NCI-H1930 (cell line): ENCODE measurements at places on chromosomes 1 and 21.

DNA sequence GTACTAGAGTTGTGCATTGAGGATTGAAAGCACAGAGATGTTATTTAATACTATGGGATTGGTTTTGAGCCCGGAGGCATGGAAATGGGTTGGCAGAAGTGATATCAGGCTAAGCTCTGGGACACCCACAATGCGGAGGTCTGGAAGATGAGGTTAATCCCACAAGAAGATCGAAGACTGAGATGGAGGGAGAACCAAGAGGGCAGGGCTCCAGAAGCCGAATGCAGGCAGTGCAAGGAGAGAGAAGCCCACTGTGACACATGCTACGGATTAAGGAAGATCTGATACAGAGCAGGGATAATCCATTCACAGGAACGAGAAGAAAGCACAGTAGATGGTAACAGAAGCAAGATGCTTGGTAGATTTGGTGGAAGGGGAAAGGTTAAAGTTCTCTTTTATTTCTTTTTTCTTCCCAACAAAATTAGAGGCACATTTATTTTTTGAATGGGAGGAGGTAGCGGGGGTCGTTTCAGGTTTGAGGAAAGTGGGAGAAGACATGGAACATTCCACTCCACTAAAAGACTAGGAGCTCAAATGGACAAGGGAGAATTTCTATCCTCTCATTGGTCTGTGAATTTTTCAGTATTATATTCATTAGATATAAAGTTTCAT, 113.2 kb downstream of the NCAM2 start:
- DNase-seq: no peak

- DNase-seq: no peak
Measured at GRCh38 chr1:110130989-110131388, 18.7 kb downstream of the UBL4B start.

GRCh38 chr21:32021319-32021994, 148.6 kb downstream of the HUNK start:
- DNase-seq: no peak

- DNase-seq: no peak
Measured at GRCh38 chr1:116708255-116708900, 40.8 kb upstream of the IGSF3 start.

DNA sequence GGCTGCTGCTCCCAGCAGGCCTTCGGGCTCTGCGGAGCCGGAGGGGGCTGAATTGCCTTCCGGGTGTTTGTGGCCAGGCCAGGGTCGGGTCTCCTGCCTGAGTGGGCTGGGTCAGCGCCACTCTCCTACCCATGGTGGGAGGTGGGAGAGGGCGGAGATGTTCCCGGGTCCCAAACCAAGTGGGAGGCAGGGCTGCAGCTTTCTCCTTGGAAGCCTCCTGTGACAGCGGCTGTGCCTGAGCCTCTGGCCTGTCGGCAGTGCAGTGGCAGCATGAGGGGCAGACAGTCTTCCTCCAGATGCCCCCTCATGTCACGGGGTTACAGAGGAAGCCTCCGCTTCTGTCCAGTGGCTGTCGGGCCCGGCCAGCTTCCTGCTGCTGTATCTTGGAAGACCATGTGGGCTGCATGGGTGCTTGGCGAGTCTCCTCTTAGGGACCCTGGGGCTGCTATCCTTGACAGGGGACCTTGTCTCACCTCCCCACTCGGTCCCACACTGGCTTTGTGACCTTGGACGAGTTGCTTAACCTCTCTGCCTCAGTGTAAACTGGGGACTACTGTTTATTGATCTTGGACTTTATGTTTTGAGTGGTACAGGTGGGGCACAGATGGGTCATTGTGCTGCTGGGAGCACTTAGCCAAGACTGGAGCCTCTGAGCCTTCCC, 4.3 kb downstream of the SKI start:
- DNase-seq: no peak

DNA sequence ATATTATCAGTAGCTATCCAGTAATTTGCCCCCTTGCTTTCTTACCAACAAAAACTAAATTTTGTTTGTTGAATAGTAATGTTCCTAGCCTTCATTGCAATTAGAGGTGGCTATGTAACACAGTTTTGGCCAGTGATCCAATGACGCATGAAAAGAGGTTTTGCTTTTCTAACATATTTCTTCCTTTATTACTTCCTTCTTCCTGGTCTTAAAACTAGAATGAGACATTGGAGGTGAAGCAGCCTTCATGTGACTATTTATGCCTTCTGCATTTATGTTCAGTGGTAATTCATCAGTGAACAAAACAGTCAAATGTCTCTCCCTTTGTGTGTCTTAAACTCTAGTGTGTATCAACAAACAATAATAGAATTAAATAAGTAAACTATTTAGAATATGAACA, 35.5 kb downstream of the LRIF1 start:
- no peak for DNase-seq

GRCh38 chr1:212256369-212256768, 28.8 kb upstream of the PPP2R5A start:
- DNase-seq: no peak

GRCh38 chr1:164592634-164593033, 33.6 kb downstream of the PBX1 start:
- no peak for DNase-seq

DNA sequence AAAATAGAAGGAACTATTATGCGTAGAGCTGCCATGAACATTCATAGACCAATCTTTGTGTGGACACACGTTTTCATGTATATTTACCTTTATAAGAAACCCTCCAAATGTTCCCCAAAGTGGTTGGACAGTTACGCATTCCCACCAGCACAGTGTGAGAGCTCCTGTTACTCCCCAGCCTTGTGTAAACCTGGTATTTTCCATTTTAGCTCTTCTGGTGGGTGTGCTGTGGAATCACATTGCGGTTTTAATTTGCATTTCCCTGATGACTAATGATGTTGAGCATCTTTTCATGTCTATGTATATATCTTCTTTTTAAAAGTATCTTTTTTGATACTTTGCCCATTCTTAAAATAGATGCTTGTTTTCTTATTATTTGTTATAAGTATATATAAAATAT, 3.2 kb upstream of the UBASH3A start:
- DNase-seq: no peak

- no peak for DNase-seq
Measured at GRCh38 chr21:45818904-45819285, 162.7 kb upstream of the COL6A1 start.

DNA sequence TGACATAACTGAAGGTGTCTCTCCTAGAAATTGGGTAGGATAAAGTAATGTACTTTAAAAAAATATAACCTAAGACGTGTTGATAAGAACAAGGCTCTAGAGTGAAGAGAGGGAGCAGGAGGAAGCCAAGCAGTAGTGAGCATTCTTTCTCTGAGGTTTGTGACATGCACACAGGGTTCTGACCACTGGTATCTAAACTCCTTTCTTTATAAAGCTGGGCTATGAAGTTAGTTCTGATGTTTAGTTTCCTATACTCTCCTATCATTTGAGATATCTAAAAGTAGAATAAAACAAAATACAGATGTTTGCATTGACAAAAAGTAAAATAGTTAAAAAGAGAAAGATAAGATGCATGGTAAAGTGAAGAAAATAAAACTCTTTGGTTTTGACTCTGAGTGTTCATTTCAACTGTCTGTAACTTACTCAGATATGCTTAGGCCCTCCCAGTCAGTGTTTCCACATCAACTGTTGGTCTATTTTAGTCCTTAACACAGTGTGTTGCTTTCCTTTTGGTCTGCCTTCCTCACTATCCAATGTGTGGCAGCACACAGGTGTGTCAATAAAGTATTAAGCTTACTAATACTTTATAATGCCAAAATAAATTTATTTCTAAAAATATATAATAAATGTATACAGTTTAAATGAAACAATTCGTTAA, 543.5 kb downstream of the PTPRC start:
- DNase-seq: no peak

GRCh38 chr1:221440658-221441057, 301.2 kb downstream of the DUSP10 start:
- no peak for DNase-seq

DNA sequence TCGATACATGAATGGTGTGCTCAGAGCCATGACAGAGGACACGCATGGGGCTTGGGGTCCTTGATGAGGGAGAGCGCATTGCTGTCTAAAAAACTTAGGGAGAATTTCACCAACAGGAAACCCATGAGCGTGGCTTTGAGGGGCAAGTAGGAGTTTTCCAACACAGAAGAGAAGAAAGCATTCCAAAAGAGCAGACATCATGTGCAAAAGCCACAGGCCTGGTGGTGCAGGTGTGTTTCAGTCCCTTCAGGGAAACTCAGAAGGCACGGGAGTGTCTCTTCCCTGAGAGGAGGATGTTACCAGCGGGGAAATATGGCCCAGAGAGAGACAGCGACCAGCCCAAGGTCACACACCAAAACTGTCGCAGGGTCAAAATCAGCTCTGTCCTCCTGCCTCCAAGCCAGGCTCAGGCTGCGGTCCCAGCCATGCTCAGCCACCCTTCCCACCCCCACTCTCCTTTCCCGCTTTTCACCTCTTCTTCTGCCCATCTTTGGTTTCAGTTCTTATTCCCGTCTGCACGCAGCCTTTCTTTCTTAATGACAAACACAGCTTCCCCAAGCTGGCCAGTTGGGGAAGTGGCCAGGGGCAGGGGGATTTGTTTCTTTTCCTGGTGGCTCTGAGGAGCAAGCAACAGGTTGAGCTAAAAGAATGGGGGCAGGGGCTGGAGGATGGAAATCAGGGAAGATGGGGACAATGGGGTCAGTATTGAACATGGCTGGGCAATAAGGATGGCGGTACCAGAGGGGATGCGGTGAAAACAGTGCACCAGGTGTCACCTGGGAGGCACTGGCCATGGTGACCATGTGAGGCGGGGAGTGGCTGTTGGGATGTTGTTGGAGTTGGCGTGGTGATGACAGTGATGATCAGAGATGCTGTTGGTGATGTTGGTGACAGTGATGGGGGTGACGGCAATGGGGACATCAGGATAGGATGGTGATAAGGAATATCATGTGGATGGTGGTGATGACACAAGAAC, 10.3 kb downstream of the LAPTM5 start:
- DNase-seq: no peak

DNA sequence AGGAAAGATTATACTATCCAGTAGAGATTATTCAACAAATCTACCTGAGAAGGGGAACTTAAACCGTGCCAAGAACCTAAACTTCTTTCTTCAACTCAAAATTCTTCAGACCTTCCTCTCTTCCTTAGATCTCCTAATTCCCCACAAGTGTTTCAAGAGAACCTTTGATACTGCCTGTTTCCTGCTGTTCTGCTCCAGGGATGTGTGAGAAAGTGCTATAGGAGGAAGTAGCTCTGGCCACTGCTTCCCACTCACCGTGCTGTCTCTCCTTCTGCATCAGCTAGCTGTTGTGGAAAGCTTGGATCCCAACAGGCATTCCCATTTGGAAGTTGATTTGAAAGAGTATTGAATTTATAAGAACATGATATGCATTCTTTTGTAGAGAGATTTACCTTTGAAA, 4.5 kb upstream of the NOS1AP start:
- DNase-seq: no peak
